Panc1 (cell line): ENCODE measurements at places on chromosomes 13 and 19.

DNA sequence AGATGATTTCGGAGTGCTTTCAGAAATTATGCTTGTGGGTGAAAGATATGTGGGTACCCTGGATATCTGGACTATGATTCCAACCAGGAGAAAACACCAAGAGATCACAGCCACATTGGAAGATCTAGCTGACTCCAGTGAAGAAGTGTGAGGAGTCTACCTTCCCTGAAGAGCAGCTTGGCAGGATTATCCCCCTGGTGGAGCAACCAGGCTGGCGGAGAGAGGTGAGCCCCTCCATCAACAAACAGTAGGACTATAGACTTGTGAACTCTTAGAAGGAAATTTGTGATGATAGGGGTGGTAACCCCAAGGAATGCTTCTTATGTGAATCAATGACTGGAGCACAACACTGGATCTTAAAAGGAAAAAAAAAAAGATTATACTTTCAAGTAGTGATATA is 47.8 kb upstream of the DIAPH3 start:
- DNase-seq: no peak

- no peak for DNase-seq
These were observed 4.0 kb upstream of the PCDH8 start for GRCh38 chr13:52852444-52852843.

DNA sequence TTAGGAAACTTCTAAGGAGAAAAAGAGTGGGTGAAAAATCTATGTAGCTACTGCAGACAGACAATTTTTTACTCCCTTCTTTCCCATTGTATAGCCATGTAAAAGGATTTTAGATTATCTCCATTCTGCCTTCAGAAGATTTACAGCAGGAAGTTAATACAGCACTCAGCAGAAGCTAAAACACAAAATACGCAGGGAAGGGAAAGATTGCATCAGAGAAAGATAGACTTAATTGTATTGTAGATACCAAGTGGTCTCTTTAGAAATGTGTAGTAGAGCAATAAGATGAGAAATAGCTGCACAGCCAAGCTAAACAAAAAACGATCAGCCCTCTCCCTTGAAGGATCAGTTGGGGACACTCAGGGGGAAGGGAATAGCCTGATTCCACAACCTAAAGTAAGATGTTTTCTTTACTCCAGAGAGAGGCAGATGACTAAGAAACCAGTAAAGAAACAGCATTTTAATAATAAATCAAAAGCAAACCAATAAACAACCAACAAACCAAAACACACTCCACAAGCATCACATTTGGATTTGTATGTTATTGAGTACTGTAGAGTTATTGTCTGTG is 236.7 kb upstream of the SLITRK1 start:
- no peak for DNase-seq

GRCh38 chr19:43625918-43626579 is 6.6 kb upstream of the ZNF428 start:
- DNase-seq: no peak

- DNase-seq: no peak
These were observed 7.3 kb upstream of the SIGLEC5 start for GRCh38 chr19:51637362-51637978.

- DNase-seq: no peak
These were observed 316.4 kb downstream of the TEX29 start for GRCh38 chr13:111636804-111637203.
